ENCODE measurements at places on chromosomes 3 and 15.

DNA sequence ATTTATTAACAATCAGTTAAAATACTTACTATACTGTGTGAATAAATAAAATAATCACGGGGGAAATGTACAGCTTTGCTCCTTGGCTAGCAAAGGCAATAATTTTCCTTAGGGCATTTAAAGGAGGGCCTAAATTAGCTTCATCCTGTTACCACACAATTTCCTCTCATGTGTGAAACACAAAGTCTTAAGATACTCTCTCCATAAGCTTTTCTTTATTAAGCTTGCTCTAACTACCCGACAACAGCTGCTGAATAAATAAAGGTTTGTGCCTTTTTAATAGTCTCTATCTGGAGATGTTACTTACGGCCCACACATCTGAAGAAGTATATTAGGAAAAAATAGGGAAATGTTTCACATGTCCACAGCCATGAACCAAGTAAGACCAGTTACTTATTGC is 29.7 kb downstream of the ZNF106 start:
- no peak for DNase-seq

- DNase-seq: no peak
These were observed 1105.9 kb downstream of the NAALADL2 start for GRCh38 chr3:175965036-175965435.

- no peak for DNase-seq
These were observed 4.3 kb upstream of the LTF start for GRCh38 chr3:46468753-46469600.

- DNase-seq: no peak
These were observed 30.7 kb downstream of the MBNL1 start for GRCh38 chr3:152299249-152299976.

GRCh38 chr3:193816656-193817311 is 223.8 kb downstream of the OPA1 start:
- no peak for DNase-seq

- DNase-seq: no peak
These were observed 12.5 kb downstream of the EID1 start for GRCh38 chr15:48890375-48890972.

GRCh38 chr3:38620236-38620635 is 29.3 kb downstream of the SCN5A start:
- DNase-seq: no peak

- DNase-seq: no peak
These were observed 178.8 kb upstream of the MME start for GRCh38 chr3:154901278-154901677.

DNA sequence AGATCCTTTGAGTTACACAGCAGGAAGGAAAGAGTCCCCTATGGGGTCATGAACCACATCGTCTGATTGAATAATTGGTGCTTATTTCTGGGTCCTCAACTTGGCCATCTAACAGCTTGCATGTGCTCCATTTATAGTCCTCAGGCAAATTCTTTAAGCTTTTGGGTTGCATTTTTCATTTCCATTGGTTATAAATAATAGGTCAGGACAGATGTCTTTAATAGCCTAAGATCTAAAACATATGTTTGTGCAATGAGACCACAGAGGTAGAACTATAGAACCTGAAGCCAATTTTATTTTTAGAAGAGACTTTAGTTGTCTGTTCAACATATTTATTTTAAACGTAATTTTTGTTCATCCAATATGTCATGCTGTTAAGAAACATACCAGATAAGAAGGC is 43.2 kb downstream of the CD200R1L start:
- DNase-seq: no peak

DNA sequence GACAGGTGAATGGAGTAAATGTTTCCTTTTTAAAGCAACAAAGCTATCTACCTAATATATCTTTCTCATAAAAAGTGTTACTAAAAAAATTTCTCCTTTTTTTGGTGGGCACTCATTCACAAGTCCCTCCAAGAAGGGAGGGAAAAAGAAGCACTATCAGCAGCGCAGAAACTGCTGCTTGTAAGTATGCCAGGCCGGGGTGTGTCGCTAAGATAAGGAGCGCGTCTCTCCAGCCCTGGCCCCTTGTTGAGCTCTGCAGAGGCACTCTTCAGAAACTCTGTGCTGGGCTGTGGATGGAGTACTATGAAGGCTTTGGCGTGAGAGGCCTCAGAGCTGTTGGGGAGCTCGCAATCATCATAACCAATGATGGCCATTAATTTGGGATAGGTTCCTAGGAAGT is 49.1 kb downstream of the ZDHHC3 start:
- DNase-seq: no peak

DNA sequence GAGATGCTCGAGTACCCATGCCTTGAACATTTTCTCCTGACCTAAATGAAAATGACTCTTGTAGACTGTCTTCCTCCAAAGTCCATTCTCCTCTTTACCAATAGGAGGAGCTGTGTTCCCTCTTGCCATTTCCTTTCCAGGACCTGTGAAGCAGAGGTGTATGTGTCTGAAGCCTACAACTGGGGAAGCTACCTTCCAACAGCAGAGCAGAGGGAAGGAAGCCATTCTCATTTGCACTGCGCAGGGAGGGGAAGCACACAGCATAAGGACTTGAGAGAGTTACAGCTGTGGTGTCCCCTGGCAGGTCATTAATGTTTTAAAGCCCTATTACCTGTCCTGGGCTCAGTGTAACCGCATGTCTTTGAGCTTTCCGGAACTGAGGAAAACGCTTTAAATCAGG is 38.7 kb downstream of the HSPBAP1 start:
- DNase-seq: no peak

GRCh38 chr15:95558131-95558530 is 772.4 kb upstream of the NR2F2 start:
- DNase-seq: no peak

GRCh38 chr3:4507024-4507596 is 14.0 kb downstream of the ITPR1 start:
- no peak for DNase-seq

DNA sequence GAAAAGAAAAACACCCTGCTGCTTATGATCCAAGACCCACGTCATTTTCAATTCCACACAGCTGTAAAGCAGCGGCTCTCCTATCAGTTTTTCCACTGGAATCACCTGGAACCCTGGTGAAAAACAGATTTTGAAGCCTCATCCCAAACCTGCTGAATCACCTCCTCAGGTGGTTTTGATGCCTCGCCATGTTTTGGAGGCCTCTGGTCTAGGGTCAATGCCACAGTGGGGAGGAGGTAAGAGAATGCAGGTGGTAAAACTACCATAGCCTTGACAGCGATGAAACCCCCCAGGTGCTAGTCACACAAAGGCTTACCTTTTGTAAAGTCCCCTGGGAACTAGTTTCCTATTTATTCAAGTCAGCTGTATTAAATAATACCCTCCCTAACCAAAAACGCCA is 24.8 kb downstream of the MYO1E start:
- no peak for DNase-seq

GRCh38 chr3:148992027-148992634 is 791 bp downstream of the GYG1 start:
- no peak for DNase-seq

DNA sequence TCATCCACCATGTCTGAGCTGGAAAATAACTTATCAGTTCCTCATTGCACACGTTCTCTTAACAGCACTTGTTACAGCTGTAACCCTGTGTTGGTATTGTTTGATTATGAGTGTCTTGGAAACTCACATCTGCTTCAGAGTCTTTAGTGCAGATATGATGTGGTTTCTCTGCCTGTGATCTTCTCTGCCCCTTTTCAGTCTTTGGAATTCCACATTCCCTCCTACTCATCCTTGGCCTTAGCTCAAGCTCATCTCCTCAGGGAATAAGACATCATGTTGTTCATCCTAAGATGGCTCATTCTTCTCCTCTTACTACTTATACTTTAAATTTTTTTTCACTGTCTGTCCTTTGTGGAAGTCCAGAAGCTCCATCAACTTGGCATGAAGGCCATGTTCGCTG is 77.7 kb downstream of the SYNPR start:
- no peak for DNase-seq

- DNase-seq: no peak
These were observed 410.6 kb downstream of the RAP2B start for GRCh38 chr3:153572654-153573053.

GRCh38 chr3:23444386-23444785 is 241.3 kb downstream of the UBE2E2 start:
- no peak for DNase-seq

DNA sequence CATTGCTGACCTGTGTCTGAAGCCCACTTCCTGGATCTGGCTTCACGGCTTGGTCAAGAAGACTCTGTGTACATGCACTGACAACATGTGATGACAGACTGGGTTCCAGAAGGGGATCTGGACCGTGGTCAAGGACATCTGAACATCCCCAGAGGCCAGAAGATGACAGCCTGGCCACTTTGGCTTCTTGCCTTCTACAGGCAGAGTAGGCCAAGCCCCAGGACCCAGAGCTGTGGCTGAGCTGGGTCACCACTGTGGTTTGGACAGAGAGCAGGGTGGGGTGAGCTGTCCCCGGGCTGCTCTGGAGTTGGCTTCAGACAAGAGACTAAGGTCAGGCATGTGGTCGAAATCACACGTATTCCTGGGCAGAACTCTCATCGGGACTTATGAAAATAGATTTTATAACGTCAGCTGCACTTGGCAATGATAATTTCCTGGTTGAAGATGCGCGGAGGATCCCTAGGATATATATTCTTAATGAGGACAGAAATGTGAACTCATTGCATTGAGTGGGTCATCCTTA is 114.1 kb upstream of the FRMD4B start:
- no peak for DNase-seq

- no peak for DNase-seq
These were observed 137.9 kb downstream of the CBLB start for GRCh38 chr3:105730801-105731354.

DNA sequence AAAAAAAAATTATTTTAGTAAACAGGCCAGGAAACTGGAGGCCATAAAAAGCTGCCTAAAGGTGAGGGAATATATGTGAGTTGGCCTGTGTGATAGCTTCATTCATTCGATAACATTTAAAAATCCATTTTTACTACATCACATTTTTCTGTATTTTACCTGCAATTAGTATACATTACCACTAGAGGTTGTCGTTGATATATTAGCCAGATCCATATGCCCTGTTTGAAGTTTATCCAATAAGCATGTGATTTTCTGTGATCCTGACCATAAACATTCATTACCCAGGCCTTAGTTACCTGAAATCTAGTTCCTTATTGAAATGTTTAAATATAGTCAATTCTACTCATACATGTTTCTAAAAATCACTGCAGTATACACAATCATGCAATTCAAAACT is 71.4 kb downstream of the ARNT2 start:
- DNase-seq: no peak

DNA sequence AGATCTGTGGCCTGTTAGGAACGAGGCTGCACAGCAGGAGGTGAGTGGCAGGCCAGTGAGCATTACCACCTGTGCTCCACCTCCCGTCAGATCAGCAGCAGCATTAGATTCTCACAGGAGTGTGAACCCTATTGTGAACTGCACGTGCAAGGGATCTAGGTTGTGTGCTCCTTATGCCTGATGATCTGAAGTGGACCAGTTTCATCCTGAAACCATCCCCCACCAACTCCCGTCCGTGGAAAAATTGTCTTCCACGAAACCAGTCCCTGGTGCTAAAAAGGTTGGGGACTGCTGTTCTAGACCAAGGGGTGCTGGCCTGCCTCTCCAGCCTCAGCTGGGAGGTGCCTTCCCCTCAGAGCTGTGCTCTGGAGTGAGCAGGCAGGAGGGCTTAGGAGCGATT is 61.4 kb downstream of the RPLP1 start:
- DNase-seq: no peak

- no peak for DNase-seq
These were observed 146.8 kb downstream of the TPRA1 start for GRCh38 chr3:127443581-127444375.

DNA sequence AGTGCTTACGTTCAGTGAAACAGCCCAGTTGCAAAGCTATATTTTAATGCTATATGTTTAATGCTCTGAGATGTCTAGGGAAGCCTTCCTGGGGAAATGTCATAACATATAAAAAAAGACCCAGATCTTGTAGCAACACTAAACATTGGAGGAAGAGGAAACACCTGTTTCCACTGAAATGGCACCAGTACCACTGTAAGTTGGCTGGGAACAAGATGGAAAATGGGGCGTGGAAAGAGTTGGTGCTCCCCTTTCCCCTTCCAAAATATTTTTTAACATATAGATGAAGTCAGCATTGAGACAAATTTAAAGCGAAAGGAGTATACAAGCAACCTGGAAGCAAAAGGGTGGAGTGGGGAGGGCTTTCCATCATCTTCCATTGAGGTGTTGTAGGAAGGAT is 289.9 kb upstream of the COL8A1 start:
- DNase-seq: no peak

DNA sequence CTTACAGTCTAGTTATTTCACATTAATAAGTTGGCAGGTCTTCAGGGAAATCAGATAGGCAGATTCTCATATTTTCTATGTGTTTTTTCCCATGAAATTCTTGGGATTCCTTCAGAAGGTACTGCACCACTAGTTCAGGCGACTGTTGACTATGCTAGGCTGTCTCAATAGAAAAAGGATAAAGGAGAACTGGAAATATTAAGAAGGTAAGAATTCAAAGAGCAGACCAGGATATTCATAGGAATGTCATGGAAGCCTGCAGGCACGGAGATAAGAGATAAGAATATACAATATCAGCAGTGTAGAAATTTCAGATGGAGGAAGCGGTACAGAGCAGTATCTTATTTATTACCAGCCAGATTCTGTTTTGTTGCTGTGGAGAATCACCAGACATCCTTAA is 432.1 kb upstream of the MDFIC2 start:
- no peak for DNase-seq

GRCh38 chr3:127196466-127197299 is 3.8 kb downstream of the PRR23E start:
- no peak for DNase-seq

DNA sequence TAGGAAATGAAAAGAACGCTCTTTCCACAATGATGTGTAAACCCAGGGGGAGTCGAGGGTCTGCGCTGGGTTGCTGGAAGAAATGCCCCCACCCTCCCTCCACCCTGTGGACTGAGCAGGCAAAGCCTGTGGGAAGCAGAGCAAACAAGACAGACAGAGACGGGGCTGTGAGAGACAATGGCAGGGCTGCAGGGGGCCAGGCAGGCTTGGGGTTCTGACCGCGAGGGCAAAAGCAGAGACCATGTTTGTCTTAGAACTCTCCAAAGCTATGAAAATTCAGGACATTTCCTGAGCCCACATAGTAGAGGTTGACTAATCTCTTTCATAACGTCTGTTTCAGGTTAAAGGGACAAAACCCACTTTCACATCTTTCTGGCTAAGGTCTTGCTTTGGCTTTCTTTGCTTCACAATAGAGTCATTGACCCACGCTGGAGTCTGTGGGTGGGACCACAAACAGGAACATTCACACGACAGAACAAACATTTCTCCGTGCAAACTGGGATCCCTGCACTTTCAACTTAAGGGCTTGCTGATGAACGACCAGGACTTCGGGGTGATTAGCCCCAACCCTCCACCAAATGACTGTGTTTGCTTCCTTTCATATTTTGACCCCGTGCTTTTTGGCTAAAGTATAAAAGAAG is 156.0 kb upstream of the TPM1 start:
- DNase-seq: no peak

Data from stimulated activated CD4-positive, alpha-beta T cell treated with anti-CD3 and anti-CD28 coated beads, Interleukin-2, amount 100 ng/mL, for 4 hours (primary cell).